ENCODE measurements at places on chromosomes 2 and 18.
A peak's percentile ranks its signal among the peaks of the same experiment; 100 is the strongest.

DNA sequence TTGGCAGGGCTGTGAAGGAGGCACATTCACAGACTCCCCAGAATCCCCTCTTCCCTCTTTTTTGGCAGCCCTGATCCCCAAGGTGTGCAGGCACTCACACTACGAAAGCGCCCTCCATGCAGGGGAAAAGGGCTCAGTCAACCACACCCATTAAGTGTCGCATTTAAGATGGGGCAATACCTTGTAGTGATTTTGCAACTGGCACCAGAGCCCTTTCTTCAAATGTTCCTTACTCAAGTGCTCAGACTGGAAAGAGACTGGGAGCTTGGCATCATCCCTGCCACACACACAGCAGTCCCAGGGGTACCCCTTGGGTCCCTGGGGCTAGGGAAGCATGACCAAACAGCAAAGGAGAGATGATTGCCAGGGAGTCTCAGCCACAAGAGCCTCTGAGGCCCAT lies 190.1 kb downstream of the HAUS1 start:
- DNase-seq = no peak

- DNase-seq = no peak
Measured at GRCh38 chr18:25123438-25124232, 228.3 kb downstream of the ZNF521 start.

- no peak for DNase-seq
Measured at GRCh38 chr2:150548527-150548926, 61.1 kb upstream of the RND3 start.

GRCh38 chr2:197950724-197951123 lies 146.3 kb downstream of the PLCL1 start:
- DNase-seq = no peak

GRCh38 chr2:163906410-163906809 lies 170.6 kb upstream of the FIGN start:
- DNase-seq = no peak

- no peak for DNase-seq
Measured at GRCh38 chr2:112275887-112276773, 733 bp downstream of the ZC3H6 start.

GRCh38 chr18:5941890-5942289 lies 46.6 kb upstream of the TMEM200C start:
- DNase-seq = no peak

DNA sequence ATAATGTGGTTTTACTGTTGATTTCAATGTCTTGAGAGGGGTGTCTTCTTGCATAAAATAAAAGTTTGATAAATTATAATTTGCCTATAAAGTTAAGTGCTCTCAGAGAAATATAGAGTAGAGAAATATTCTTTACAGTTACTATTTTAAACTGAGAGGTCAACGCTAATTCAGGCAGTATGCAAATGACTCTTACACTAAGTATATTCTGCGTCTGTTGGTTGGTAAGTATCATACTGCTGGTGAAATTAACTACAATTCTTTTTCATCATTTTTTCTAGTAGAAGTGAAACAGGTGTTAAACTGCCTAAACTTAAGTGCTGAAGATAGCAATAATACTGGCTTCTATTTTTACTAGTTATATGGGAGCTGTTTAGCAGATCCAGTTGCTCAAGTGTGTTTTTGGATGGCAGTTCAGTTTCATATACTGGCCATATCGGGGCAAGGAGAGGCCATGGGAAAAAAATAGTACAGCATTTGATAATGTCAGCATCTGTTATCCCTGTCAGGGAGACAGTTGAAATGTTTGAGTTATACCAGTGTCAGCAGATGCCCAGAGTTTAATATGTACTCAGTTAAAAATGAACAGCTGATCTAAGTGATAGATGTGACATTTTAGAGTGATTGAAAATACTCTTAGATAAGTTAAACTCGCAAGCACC lies 86.2 kb downstream of the MIB1 start:
- no peak for DNase-seq

DNA sequence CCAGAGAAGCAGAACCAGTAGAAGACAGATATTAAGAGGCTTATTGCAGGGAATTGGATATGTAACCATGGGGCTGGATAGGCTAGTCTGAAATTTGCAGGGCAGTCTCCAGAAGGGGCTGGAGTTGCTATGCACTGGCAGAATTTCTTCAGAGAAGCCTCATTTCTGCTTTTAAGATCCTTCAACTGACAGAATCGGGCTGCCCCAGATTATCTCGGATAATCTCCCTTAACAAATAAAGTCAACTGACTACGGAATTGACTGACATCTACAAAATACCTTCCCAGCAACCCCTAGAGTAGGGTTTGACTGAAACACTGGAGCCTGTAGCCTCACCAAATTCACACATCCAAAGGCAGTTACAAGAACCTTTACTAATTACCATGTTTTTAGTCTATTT lies 136.4 kb downstream of the SOCS6 start:
- no peak for DNase-seq

- DNase-seq = no peak
Measured at GRCh38 chr18:8474661-8475060, 134.6 kb upstream of the RAB12 start.

DNA sequence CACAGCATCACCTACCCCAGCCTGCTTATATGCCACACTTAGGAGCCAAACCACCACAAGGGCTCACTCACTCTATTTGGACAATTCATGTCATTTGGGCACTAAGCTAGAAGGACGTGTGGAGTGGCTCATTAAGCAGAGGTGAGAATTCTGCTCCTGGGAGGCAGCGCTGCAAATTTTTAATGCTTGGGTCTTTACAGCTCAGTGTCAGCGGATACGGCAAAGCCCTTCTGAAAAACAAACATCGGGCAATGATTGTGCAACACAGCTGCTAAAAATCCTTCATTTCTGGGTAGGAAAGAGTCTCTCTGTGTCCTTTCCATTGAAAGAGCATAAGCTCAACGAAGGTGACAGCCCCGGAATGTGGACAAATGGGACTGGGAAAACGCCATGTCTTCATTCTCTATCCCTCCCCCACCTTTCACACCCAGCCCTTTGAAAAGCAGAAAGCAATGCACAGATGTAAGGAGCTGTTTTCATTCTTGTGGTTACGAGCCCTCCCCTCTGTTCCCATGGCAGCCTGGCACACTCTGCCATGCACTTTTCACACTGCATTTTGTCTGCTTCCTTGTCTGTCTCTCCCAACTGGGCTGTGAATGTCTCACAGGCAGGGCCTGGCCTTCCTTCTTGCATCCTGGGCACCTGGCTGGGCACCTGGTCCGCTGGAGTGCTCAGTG lies 16.0 kb downstream of the TMEM177 start:
- DNase-seq = no peak

DNA sequence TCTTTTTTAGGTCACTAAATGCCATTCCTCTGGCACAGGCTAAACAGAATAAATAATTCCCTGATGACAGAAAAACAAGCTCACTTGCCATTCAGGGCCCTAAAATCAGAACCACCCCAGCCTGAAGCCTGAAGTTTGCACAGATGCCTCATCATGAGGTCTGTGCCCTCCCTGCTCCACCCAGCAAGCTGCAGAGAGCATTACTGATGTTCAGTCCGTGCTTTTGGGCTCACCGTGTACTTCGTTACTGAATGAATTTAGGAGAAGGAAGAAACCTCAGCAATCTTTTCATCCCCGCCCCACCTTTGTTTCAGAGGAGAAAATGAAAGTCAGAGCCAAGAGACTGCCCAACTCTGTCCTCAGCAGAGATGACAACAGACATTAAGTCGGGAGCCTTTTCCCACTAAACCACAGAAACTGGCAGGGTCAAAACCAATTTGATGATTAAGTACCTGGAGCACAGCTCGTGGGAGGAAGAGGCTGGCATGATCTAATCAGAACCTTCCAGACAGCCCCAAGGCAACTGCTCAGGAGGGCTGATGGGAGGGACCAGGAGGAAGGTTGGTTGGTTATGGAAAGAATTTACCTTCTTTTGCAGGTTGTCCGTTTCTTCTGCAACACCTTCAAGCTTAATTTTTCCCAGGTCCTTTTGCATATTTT lies 122.7 kb downstream of the LAMA1 start:
- no peak for DNase-seq

GRCh38 chr2:234335661-234336228 lies 161.1 kb downstream of the ARL4C start:
- DNase-seq = peak; percentile 56

DNA sequence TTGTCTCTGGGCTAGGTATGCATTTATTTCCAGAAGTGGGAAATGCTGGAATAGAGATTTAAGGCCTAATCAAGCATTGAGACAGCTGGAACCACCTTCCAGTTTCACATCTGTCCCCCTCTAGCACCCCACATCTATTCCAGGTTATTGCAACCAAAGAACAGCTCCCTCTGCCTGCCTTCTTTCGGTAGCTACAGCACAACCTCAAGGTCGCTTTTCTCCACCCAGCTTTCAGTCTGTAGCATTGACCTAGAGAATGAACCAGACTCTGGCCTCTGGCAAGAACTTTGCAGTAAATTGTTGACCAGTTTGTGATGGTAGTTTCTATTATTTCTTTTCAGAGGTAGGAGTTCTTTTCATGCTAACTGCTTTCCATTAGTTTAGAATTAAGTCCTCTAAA lies 484.2 kb downstream of the DLGAP1 start:
- no peak for DNase-seq

DNA sequence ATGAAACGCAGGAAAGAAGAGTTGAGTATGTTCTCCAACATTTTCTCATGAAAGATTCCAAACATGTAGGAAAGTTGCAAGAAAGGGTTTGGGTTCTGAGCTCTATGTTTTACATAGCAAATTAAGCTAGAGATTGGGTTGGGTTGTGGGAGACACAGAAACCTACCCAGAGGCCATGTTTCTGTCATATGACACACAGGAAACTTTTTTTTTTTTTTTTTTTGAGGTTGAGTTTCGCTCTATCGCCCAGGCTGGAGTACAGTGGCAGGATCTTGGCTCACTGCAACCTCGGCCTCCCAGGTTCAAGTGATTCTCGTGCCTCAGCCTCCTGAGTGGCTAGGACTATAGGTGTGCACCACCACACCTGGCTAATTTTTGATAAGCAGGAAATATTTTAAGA lies 57.6 kb downstream of the DOCK10 start:
- DNase-seq = no peak

DNA sequence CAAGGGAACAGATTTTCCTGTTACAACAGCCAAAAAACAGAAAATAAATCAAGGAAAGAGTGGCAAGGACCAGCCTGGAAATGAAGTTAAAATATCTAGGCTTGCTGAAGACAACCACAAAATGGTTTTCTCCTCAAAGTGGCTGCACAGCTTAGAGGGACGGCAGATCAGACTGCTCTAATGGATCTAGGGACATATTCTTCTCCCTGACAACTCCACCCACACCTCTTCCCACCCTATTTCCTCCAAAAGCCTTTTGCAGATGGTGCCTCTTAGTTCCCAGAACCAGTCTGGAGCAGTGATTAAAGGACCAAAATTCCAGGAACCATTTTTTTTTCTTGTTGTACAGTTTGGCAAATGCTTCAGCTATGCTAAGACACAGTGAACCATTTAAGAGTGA lies 220.2 kb upstream of the SIX2 start:
- DNase-seq = no peak

GRCh38 chr2:233853883-233854240 lies 473 bp downstream of the HJURP start:
- DNase-seq = no peak

DNA sequence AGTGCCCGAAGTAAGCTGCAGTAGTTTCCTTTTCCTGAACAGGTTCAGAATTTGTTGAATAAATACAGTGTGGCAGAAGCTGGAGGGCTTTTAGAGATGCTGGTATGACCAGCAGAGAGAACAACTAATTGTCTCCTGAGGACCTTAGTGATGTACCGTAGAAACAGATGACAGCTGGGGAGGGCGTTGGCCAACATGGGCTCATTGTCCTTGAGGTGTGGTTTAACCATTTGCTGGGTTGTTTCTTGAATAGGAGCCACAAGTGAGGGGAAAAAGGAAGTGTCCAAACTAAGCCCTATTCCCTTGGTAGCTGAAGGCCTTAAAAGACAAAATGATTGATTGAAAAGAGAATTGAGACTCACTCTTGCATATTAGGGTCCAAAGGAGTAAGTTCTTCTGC lies 11.7 kb upstream of the FAM228A start:
- no peak for DNase-seq

GRCh38 chr2:102251042-102251848 lies 60.1 kb upstream of the IL1RL1 start:
- DNase-seq = no peak

DNA sequence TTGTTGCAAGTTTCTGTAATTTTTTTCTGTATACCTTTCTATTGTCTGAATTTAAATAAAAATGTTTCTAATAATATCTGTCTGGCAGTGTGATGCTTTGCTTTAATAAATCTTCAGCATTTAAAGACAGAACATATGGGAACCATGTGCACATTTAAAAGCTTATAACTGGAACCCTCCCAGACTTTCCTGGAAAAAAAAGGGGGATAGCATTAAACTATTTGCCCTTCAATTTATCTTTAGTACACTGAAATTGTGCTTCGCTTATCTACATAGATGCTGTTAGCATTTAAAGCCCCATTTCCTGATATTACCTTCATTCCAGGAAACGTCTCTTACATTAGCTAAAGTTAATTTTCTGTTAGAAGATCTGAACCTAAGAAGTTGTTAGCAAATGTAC lies 64.6 kb downstream of the ZC3H6 start:
- no peak for DNase-seq

- DNase-seq = no peak
Measured at GRCh38 chr2:65177751-65178442, 48.0 kb upstream of the RAB1A start.

DNA sequence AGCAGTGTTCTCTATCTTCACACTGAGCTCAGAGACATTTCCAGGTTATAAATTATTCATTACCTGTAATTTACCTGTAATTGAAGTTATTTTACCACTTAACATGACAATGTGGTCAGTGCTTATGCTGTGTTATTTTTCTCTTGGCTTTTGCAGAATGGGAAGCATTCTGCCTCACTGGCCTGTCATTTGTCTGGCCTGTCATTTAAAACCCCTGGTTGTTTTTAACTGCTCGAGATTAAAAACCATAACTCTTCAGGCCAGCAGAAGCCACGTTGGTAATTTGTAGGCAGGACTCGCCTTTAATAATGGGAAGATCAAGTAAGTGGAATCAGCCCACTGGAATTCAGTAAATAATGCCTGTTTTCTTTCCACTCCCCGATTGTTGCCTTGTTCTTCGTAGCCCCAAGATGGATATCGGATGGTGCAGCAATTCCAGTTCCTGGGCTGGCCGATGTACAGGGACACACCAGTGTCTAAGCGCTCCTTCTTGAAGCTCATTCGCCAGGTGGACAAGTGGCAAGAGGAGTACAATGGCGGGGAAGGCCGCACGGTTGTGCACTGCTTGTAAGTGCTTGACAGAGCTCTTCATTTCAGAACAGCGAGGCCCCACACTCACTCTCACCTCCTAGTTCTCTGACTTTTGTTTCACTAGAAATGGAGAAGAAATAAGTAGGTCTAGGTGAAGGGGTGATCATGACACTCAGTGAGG lies 222.4 kb upstream of the RAB12 start:
- DNase-seq = no peak

GRCh38 chr2:216700088-216700567 lies 4.8 kb upstream of the IGFBP5 start:
- DNase-seq = no peak

- no peak for DNase-seq
Measured at GRCh38 chr2:15298770-15299169, 262.4 kb downstream of the NBAS start.

GRCh38 chr2:233940376-233941276 lies 23.5 kb downstream of the TRPM8 start:
- DNase-seq = no peak
